H1 (cell line): ENCODE measurements at places on chromosomes 3 and 15. TPM values are rescaled to one million over a fixed set of nuclear protein-coding genes. Genes with fewer than 3 reads are reported as not detected.

- no peaks in the 10 kb centered on the region for H3K27me3 ChIP-seq
- peak within 1 kb of the TSS; percentile 77 for H3K27ac ChIP-seq
- peaks cover 8% of the 10 kb centered on the region; the same call in 1 of the 2 replicates for H3K4me1 ChIP-seq
- no peak for DNase-seq
These were observed at the start of gene CD276 for GRCh38 chr15:73683777-73684580. CD276 (plus strand) TSS chr15:73684383; CDS start chr15:73699640, 15,257 bp downstream.

- H3K4me1 ChIP-seq: peaks cover 1% of the 10 kb centered on the region; the same call in 1 of the 2 replicates
- H3K27ac ChIP-seq: no peak overlapping the region
- H3K27me3 ChIP-seq: no peaks in the 10 kb centered on the region
- H3K4me3 ChIP-seq: no peak overlapping the region
- DNase-seq: no peak
- H3K36me3 ChIP-seq: no peaks in the 10 kb centered on the region
These were observed 29.9 kb downstream of the IL5RA start for GRCh38 chr3:3080309-3080708.

The MME gene
- 5.0 and 5.4 TPM in 2 replicates for polyA plus RNA-seq

- H3K36me3 ChIP-seq: no peaks in the 10 kb centered on the region
- DNase-seq: no peak
- no peak overlapping the region for H3K27ac ChIP-seq
- no peaks in the 10 kb centered on the region for H3K27me3 ChIP-seq
These were observed 34.4 kb upstream of the PRICKLE2 start for GRCh38 chr3:64259636-64260035.

The HHATL gene
- 0.16 and 0.18 TPM in 2 replicates for polyA plus RNA-seq

The ADGRG7 gene
- polyA plus RNA-seq: not detected in 2 replicates

DNA sequence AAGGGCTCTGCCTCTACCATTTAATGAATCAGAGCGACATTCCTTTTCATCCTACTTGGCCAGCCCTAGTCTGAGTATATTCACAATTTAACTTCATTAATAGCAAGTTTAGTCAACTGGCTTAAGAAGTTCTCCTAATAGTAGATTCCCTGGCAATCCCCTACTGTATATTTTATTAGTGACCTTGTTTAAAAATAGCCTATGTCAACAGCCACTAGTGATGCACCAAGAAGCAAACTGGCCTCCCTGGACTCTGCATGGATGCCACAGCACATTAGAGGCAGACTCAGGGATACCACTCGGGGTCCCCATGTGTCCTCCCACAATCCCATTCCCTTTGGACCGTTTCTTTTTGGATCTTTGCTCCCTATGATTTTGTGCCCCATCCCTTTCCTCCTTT is 83.6 kb downstream of the THSD4 start:
- H3K27ac ChIP-seq: no peak overlapping the region
- no peak overlapping the region for H3K4me3 ChIP-seq
- peaks cover 13% of the 10 kb centered on the region for H3K4me1 ChIP-seq
- DNase-seq: no peak
- no peaks in the 10 kb centered on the region for H3K27me3 ChIP-seq
